Fibroblast of lung (primary cell): ENCODE measurements at places on chromosomes 3 and 15. TPM values are rescaled to one million over a fixed set of nuclear protein-coding genes. Genes with fewer than 3 reads are reported as not detected.

Gene CHRNA7
- total RNA-seq, result 0.17 and 0.26 TPM in 2 replicates

Gene UBE3A
- 67.8 and 71.5 TPM in 2 replicates for total RNA-seq

Gene SERPINI2
- total RNA-seq, result not detected in 2 replicates

Gene NEK4
- 21.3 and 24.9 TPM in 2 replicates for total RNA-seq

Gene LSMEM2
- not detected in 2 replicates for total RNA-seq

Gene ZKSCAN7
- total RNA-seq, result 8.5 and 13.2 TPM in 2 replicates

Gene HHLA2
- total RNA-seq, result not detected in 2 replicates

Gene TJP1
- total RNA-seq, result 45.2 and 53.7 TPM in 2 replicates

Gene LRRIQ4
- under 0.01 TPM in 1 of 2 replicates, not detected in the other for total RNA-seq

Gene ATP10A
- 5.1 and 12.7 TPM in 2 replicates for total RNA-seq

Gene ARF4
- total RNA-seq, result 121 and 173 TPM in 2 replicates

Gene FAM107A
- under 0.01 TPM in 2 replicates for total RNA-seq

Gene COL6A5
- total RNA-seq, result under 0.01 and 0.66 TPM in 2 replicates

Gene MRPS11
- total RNA-seq, result 23.6 and 27.1 TPM in 2 replicates

Gene HGD
- under 0.01 TPM in 1 of 2 replicates, not detected in the other for total RNA-seq

Gene MB21D2
- 3.5 and 3.6 TPM in 2 replicates for total RNA-seq

Gene RPL29
- total RNA-seq, result 1,076 and 1,351 TPM in 2 replicates

Gene LRRC2
- total RNA-seq, result 0.77 and 3.8 TPM in 2 replicates

Gene STRIT1
- total RNA-seq, result not detected in 2 replicates

Gene FOXL2
- under 0.01 TPM in 2 replicates for total RNA-seq

Gene LARP6
- 72.9 and 108 TPM in 2 replicates for total RNA-seq

Gene GOLGA6A
- total RNA-seq, result under 0.01 TPM in 1 of 2 replicates, not detected in the other
